ENCODE measurements at places on chromosomes 7 and 10.

DNA sequence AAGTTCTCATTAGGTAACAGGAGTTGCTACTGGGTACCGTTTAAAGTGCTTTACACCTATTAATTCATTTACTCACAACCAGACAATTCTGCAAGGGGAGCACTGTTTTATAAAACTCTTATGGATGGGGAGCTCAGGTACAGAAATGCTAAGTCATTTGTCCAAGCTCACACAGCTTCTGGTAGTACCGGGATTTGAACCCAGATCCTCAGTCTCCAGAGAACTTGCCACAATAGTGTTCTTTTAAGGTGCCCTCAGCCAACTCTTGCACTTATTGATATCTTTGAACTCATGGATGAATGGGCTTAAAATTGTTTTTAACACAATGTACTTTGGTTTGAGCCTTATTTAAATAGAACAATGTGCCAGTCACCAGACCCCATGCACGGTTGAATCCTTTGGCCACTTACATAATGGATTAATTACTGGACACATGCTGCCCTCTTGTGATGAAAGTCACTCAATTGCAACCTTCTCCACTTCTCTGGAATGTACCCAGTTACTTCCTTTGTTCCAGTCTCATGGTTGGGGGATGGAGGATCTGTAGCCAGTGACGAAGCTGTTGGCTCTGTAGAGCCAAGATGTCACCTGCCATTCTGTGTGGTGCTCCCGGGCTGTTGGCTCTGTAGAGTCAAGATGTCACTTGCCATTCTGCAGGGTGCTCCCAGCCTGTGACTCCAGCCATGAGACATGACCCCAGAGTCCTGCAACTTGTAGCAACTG, 65.6 kb downstream of the NOD1 start:
- no peak for DNase-seq

- DNase-seq = no peak
These were observed 42.0 kb downstream of the CDH23 start for GRCh38 chr10:71438761-71439160.

DNA sequence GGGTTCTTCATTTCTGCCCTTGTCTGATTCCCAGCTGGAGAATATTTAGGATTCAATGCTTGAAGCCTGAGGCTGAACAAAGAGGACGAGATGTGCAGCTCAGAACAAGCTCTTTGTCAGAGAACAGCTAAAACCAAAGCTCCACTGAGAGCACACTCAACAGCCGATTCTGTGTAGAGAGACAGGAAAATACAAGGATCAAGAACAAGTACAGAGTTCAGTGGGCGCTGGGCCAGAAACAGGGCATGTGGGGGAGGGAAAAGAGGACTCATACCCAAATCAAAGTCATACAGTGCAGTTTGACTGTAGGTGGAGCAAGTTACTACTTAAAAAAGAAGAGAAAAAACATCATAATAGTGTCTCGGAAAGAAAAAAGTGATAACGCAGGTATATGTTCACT, at the start of gene AGMO:
Gene AGMO, minus strand, starts transcription at position 181 of the 400 bp plus-strand sequence.
- no peak for DNase-seq

DNA sequence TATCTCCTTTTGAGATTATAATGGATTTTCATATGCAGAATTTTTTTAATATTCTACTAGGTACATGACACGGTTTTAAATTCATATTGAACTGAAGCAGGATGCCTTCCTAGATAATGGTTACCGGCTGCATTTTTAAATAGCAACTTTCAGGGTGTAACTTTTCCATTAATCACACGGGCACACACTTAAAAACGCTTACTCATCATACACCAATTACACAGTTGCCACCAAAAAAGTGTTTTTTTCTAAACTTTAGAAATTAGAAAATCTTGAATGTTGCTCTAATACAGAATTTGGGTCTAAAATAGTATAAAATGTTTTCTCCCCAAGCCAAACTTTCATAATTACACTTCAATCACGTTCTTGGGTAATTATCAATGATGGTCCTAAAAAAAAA, 149.1 kb upstream of the RNF32 start:
- no peak for DNase-seq

DNA sequence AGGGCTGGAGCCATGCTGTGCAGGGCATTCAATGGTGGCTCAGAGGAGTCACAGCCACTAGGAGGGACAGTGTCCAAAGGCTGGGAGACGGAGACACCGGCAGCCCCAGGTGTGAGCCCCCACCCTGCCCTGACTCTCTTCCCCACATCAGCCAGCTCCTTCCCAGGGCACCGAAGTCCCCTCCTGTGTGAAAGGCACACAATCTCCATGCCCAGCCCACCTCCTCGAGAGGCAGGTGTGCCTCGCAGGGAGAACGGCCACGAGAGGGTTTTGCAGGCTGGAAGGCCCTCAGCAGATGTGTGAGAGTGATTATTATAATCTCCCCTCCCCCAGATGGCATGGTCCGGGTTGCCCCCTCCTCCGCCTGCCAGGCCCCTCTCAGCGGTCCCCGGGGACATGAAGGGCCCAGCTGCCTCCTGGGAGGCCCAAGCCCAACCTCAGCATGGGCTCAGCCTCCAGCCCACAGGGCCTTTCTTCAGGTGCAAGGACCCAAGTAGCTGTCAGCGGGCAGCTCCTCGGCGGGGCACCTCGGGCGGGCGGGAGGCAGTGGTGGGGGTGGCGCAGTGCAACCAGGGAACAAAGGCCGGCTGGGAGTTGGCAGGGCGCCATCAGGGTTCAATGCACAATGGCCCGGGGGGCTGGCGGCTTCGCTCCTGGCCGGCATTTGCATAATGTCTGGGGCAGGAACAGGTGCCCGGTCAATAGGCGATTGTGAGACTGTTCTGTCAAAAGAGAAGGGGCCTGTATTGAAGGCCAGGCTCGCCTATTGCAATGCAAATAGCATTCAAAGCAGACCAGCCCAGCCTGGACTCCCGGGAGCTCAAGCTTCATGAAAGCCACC, 155.3 kb upstream of the ZMIZ1 start:
- no peak for DNase-seq

GRCh38 chr7:100583132-100584053, 2.5 kb downstream of the LRCH4 start:
- DNase-seq = no peak

- DNase-seq = peak; percentile 43
These were observed 160.0 kb downstream of the SLIT1 start for GRCh38 chr10:97025613-97026242.

GRCh38 chr7:45962861-45963260, 41.8 kb upstream of the IGFBP3 start:
- DNase-seq = no peak

- DNase-seq = peak; percentile 8
These were observed 526 bp downstream of the CH25H start for GRCh38 chr10:89206402-89207180.

DNA sequence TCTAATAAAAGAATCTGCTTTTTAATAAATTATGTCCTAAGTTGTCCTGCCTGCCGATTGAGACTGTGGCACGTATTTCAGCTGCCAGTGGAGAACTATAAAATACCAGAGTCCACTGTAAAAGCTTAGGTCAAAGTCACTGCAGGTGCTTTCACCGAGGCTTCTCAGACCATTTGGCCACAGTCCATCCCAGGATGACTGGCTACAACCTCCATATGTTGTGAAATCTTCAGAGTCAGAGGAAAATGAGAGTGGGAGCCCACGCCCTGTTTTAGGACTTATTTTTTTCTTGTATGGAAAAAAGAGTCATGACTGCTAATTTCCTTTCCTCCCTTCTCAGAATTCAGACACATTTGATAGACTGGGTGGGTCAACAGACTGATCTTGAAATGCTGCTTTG, 182.9 kb downstream of the ANK3 start:
- no peak for DNase-seq

GRCh38 chr7:45889367-45890067, 1.2 kb downstream of the IGFBP1 start:
- DNase-seq = no peak

- DNase-seq = no peak
These were observed 131.4 kb downstream of the PLXDC2 start for GRCh38 chr10:19947656-19948055.

- no peak for DNase-seq
These were observed 28.8 kb upstream of the KMT2E start for GRCh38 chr7:104985259-104985617.

- no peak for DNase-seq
These were observed 562 bp downstream of the NUB1 start for GRCh38 chr7:151342102-151342646.

DNA sequence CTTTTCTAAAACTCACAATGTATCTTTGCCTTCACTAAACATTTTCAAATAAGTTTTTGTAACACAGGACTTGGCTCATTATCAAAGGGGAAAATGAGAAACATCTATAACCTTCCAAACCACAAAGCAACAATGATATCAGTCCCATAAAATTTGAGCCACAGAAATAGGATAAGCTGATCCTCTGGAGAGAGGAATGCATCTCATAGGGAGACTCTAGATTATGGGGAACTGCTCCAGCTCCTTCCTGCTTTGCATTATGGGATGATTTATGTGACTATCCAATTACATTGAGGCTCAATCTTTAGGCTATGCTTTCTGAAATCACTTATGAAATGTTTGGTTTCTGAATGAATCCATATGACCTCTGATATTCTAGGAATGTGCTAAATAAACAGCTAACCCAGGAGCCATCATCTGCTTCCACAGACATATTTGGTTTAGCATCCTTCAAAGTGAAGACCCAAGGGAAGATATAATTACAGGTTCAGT, 70.4 kb downstream of the CUBN start:
- DNase-seq = no peak

- DNase-seq = no peak
These were observed 25.5 kb downstream of the VSIR start for GRCh38 chr10:71747551-71748523.

DNA sequence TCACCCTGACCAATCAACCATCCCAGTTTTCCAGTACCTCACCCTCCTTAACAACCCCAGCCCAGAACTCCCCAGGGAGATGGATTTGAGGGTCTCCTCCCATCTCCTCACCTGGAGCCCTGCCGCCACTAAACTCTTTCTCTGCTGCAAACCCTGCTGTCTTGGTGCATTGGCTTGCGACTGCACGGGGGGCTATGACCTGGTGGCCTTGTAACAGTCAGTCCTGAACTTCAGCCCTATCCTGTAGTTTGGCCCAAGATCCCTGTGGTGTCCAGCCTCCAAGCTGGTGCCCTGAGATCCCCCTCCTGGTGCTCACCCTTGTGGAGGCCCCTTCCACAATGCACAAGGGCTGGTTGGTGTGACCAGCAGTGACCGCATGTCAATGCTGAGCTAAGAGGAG, 91.9 kb downstream of the PAXIP1 start:
- no peak for DNase-seq

DNA sequence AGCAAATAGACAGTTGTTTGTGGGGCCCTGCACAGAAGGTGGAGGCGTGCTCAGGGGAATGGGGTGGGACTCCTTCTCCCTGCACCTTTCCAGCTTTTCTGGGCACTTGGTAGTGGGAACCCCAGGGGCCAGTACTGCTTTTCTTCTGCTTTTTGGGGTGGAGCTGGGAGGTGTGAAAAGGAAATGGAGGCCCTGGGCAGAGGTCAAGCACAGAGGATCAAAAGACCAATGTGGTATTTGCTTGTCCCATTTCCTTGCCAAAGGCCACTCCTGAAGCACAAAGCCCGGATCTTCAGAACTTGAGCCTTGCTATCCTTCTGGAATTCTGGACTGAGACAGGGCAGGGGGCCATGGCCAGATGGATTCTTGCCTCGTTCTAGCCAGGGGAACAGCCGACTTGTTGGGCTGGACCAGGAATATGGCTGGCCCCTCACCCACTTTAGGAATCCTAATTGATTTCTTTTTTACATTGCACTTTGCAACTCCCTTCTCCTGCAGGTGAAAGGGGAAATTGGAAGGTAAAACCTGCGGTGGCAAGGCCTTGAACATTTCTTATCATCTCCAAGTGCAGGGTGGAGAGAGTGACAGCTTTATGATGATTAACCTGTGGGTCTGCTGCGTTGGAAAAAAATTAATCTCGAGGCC, 26.5 kb downstream of the ADRA2A start:
- DNase-seq = no peak

All from stimulated activated CD8-positive, alpha-beta memory T cell treated with anti-CD3 and anti-CD28 coated beads, Interleukin-2, amount 100 ng/mL, for 48 hours (primary cell).